ENCODE measurements at places on chromosomes 4 and X. TPM values are rescaled to one million over a fixed set of nuclear protein-coding genes. Genes with fewer than 3 reads are reported as not detected.

DNA sequence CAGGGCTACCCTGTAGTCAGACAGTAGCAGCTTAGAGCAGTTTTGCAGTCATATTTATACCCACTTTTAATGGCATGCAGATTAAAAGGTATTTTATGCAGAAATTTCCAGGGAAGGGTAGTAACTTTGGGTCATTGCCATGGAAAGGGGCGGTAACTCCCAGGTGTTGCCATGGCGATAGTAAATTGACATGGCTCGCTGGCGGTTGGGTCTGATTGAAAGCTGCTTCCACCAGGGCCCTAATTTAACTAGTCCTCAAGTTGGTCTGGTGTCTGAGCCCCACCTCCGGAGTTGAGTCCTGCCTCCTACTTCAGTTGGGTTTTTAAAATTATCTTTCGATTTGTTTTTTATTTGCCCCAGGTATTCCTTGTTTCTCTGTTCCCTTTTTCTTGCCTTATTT is 70.1 kb downstream of the NAA11 start:
- DNase-seq: no peak

Gene DMRTC1
- not detected for total RNA-seq

GRCh38 chr4:80333121-80333520 is 2.4 kb upstream of the CFAP299 start:
- no peak for DNase-seq

Gene FRMD7
- total RNA-seq: not detected

Gene WNK3
- total RNA-seq: 1.4 TPM

DNA sequence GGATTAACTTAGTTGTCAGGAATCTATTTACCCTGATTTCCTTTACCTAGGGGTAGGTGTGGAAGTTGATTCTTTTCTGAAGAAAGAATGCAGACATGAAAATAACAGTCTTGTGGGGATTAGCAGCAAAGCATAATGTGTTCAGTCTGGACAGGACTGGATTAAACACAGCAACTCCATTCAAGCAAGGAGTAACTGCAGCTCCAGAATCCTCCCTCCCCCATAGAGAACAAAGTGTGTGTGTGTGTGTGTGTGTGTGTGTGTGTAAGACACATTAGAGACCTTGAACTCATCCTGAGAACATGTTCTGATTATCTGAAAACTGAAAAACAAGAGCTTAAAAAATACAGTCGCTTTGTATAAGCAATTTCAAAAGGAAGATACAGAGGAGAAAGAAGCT is 9.3 kb downstream of the C4orf54 start:
- no peak for DNase-seq

GRCh38 chrX:153485396-153486080 is 9.2 kb upstream of the BGN start:
- no peak for DNase-seq

Gene WDR13
- 64.9 TPM for total RNA-seq

Gene MAGEE2
- not detected for total RNA-seq

GRCh38 chr4:88244816-88245579 is 39.4 kb downstream of the PPM1K start:
- no peak for DNase-seq

DNA sequence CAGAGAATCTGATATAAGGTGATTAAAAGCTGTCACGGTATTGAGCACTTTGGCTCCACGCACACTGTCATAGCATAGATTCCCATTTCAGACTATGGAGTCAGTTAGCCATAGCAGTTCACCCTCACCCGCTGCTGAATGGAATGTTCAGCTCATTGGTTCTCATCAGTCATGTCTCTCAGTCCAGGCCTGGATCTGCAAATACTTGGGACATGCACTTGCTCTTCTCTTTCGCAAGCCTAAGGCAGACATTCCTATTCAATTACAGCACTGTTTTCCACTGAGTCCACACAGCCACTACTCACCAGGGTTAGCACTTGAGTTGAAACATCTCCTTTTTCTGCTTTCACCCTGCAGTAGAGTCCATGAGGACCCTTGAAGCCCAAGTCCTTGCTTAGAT is 30.6 kb upstream of the SCML1 start:
- DNase-seq: peak; percentile 49

DNA sequence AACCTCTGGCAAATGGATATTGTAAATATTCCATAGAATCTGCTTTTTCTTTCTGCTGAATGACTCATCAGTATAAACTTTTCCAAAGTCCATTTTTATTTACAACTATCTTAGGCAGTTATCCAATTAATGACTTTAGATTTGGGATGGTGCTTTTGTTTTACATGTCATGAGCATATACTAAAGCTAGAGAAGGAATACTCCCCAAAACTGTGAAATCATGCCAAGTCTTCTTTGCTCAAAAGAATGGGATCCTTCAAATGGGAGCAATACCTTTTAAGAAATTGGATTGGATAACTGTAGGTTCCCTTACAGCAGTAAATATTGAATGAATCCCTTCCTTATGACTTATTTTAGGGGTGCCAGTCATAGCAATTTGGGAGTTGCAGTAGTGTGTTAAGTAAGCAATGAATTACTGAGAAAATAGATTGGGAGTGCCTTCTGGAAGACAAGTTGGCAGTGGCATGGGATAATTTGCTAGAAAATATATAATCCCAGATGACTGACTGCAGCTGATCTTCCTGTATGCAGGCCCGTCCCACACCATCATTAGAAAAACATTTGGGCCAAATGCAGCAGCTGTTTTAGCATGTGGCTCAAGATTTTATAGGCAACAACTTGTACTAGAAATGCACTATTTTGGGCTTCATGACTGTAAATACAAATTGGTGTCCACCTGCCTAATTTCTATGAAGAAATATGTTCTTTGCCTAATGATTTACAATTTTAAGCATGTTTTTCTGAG is 2.8 kb downstream of the TMPRSS11D start:
- DNase-seq: no peak
